ENCODE measurements at places on chromosomes 5 and 9. TPM values are rescaled to one million over a fixed set of nuclear protein-coding genes. Genes with fewer than 3 reads are reported as not detected.

Gene ANKRD34B
- not detected for total RNA-seq

Gene SLC31A2
- total RNA-seq = 15.4 TPM

Gene PCDHGA6
- total RNA-seq = 3.2 TPM

Gene PCDHGC4
- 2.4 TPM for total RNA-seq

Gene OR1Q1
- not detected for total RNA-seq
